ENCODE measurements at places on chromosomes 16 and 17.

DNA sequence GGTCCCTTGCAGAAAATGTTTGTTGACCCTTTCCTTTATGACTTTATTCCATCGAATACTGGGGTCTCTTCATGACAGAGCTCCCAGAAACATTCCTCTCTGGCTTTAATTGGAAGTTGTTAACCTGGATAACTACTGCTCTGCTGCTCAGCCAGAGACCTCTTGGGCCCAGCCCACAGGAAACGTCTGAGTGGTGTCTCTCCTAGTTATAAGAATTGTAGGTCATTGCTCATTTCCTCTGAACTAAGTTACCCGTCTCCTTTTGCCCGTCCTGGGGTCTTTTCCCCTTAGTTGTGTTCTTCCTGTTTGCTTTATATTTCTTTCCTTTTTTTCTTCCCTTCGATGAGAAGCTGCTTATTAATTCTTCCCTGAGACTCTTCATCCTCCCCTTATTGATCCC, 9.0 kb downstream of the MAP2K6 start:
- no peak for DNase-seq

- no peak for DNase-seq
These were observed 4.6 kb upstream of the STAT3 start for GRCh38 chr17:42392692-42393415.

DNA sequence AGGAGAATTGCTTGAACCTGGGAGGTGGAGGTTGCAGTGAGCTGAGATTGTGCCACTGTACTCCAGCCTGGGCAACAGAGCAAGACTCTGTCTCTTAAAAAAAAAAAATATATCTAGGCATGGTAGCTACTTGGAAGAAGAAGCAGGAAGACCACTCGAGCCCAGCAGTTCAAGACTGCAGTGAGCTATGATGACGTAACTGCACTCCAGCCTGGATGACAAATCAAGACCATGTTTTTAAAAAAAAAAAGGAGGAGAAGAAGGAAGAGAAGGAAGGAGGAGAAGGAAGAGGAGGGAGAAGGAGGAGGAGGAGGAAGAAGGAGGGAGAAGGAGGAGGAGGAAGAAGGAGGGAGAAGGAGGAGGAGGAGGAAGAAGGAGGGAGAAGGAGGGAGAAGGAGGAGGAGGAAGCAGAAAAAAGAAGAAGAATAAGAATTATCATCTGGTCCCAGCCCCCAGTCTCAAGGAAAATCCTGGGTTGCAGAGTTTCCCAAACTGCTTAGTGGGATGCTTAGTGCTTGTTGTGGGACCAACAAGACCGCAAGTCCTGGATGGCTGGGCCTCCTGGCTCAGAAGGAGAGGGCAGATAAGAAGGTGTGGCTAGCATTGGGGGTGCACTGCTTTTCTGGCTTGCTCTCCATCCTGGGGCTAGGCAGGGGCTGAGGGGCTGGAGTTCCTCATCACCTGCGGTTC, 3.7 kb upstream of the DRC7 start:
- no peak for DNase-seq

DNA sequence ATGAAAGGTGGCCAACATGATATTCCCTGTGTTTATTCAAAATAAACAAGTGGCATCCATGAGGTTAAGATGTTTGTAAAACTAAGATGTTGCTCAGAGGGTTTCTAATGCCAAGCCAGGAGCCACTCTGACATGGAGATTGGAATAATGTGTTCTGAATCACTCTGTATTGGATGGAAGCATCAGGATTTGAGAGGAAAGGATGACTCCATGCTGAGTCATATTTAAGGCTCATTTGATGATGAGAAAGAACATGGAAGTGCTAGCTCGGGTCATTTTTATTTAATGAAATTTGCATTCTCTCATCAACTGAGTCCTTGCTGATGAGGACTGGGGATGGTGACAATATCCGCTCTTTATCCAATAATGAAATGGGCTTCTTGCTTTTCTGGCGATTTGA, 6.2 kb downstream of the VAT1L start:
- no peak for DNase-seq

GRCh38 chr16:11500700-11501346, 85.9 kb downstream of the LITAF start:
- DNase-seq: no peak

- DNase-seq: no peak
These were observed 8.1 kb upstream of the KDM8 start for GRCh38 chr16:27195076-27195741.

- DNase-seq: no peak
These were observed 143.4 kb upstream of the HS3ST2 start for GRCh38 chr16:22670551-22671041.

DNA sequence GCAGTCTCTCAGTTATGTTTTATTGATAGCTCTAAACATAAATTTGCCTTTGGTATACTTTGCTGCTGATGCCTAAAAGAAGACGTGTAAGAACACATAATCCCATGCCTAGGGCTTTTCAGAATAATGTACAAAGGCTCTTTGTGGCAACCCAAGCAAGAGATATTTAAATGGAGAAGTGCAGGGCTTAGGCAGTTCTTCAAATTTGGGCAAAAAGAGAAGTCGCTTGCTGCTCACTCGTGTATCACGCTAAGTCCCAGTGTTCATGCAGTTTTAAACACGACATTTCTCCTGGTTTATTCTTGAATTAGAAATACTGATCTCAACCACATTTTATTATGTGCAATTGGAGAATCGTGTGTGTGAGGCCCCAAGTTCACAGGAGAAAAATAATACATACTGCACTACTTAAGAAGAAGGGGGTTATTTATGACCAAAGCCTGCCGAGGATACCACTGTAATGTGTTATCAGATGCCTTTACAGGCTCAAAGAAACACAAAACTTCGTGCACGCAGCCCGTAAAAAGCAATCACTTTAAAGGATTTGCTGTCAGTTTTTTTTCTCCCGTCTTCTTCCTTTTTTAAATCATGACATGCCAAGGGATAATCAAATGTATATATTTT, 22.5 kb upstream of the IRX6 start:
- no peak for DNase-seq

DNA sequence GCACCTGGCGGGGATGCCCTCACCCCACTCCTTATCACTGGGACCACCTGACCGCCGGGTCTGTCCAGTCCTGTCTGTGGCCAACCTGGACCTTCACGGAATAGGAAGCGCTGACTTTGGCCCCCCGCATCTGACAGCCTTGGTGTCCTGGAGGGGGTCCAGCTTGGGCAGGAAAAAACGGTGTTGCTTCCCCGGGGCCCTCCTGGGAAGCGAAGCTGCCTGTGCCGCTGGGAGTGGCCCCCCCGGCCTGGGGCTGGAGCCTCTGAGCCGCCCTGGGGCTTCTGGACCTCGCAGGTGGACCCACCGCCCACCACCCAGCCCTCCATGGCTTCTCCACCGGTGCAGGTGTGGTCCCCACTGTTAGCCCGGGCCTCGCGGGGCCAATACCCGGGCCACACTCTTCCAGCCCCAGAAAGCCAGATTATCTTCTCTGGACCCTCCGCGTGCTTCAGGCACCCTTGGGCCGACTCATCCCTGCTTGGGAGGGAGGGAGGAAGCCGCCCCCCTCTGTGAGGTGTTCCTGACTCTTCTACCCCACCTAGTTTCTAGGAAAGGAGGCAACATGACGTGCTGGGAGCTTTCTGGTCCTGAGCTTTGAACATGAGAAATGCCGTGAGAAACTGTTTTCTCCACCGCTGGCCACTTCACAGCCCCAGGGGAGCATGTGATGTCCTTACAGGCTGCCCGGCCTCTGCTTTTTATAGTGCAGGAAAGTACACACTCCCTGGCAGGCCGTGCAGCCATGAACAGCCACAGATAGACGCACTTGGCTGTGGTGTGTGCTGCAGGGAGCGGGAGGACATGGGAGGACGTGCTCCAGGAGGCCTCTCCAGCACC, 1.1 kb downstream of the C1QTNF1 start:
- DNase-seq: no peak

- DNase-seq: no peak
These were observed 48.7 kb upstream of the NDRG4 start for GRCh38 chr16:58451265-58451689.

GRCh38 chr17:82949984-82950383, 110.2 kb upstream of the ZNF750 start:
- no peak for DNase-seq

DNA sequence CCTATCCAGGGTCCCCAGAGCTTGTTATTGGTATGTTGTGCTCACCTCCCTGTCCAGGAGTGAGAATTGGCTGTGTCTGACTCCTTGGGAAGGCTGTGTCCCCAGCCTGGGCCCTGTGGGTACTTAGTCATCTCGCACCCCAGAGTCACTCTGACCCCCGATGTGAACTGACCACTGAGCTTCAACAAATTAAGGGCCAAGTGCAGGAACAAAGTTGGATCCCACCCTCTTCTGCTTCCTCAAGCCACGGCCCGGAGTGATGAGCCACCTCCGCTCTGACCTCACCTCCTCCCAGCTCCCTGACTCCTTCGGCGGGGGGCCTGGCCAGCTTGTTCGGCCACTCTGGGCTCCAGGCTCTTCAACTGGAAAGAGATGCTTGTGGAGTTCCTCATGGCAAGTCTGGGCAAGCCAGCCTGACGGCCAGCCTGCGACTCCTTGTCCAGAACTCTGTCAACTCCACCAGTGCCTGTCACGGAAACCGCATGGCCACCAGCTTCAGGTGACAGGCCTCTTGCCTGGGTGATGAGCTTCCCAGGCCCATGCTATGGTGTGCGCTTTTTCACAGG, 22.3 kb upstream of the MPRIP start:
- no peak for DNase-seq

DNA sequence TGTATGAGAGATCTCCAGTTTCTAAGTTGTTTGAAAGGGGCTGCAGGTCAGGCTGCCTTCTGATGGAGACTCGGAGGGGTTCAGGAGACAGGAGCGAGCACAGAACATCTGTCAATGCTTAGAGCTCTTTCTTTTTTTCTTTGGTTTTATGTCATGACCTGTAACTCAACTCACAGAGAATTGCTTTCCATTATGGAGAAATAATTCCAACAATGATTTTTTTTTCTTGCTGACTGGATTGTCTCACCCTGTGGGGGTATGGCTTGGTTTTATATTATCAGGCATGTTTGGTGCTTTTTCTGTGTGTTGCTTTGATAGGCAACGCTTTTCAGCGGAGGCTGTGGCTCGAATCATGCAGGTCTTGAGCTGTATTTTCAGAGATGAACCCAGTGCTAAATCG, 10.7 kb upstream of the KCNJ2 start:
- DNase-seq: no peak

GRCh38 chr16:22763437-22764080, 50.4 kb upstream of the HS3ST2 start:
- no peak for DNase-seq

DNA sequence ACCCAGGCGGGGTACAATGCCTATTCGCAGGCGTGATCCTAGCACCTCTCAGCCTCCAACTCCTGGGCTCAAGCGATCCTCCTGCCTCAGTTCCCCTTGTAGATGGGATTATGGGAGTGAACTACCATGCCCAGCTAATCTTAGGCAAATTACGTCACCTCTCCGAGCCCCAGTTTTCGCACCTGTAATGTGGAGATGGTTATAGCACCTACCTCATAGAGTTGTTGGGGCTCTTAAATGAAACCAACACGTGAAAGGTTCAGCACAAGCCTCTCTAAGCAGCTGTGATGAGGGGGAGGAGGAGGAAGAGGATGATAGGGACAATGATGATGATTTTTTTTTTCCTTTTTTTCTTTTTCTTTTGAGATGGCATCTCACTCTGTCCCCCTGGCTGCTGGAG, 59.9 kb downstream of the ABR start:
- DNase-seq: no peak

DNA sequence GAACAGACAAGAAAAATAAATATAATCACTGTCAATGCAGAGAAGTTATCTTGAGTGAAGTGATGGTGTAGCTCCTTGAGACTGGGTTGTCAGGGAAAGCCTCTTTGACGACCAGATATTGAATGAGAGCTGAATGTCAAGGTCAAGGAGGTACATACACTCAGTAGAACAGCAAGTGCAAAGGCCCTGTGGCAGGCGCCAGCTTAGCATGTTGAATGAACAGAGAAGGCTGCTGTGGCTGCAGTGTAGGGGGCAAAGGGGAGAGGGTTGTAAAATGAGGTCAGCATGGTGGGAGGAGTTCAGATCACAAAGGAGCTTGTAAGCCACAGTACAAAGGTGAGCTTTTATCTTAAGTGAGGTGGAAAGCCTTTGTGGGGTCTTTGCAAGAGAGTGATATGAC, 111.5 kb downstream of the ZFHX3 start:
- no peak for DNase-seq

GRCh38 chr17:73301369-73301768, 10.4 kb downstream of the CDC42EP4 start:
- DNase-seq: no peak

DNA sequence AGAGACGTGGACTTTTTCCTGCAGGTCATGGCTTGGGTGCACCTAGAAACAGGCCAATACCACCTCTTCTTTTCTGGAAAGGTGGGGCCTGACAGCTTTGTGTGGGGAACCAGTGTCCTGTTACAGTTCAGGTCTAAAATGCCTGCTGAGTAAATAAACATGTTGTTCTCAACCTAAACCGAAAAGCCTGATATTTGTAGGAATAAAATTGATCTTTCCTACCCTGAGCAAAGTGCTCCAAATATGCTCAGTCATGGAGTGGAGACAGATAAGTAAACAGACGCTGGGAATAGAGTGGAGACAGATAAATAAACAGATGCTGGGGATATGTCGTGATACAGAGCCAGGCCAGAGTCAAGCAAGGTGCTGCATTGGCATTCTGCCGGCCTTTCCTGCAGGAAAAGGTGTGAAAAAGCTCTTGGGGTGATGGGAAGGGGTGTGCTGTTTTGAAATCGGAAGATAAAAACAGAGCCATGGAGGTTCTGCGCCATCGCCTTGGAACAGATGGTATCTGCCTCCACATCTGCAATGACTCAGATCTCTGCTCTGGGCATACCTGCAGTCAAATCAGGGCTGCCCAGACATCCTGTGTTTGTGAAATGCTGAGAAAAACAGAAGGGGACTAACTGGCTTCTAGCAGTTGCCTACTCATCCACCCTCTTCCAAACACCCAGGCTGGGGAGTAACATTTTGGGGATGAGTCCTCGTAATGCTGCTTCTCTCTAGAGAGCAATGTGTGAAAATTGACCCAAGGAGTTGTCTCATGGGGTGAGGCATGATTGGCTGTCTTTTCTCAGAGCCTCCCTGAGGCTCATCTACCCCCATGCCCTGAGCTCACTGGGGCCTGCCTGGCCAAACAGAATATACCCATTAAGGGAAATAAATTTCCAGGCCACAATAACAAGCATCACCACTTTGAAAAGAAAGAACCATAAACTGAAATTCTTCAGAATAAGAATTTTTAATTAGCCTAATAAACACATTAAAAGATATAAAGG, 16.8 kb upstream of the TRPV2 start:
- no peak for DNase-seq

DNA sequence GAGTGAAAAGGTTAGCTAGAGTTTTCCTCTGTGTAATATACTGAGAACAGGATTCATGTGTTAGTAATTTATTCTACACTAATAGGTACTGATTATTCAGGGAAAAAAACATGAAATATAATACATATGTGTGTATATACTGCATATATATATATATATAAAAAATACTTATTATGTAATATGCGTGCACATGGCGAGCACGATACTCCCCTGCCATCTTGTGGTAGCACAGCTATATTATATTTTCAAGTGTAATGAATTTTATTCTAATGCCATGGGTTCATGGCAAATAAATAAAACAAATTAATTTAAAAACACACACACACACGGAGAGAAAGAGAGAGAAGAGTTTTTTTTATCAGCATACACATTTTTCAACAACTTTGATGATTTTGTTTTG, 460.6 kb downstream of the KCNJ2 start:
- no peak for DNase-seq
